ENCODE measurements at places on chromosomes 2 and 18. TPM values are rescaled to one million over a fixed set of nuclear protein-coding genes. Genes with fewer than 3 reads are reported as not detected.

Gene SERPINB11
- not detected for polyA plus RNA-seq

Gene IL1RL1
- not detected for polyA plus RNA-seq

Gene FBXO48
- 0.69 TPM for polyA plus RNA-seq

Gene LYG2
- polyA plus RNA-seq = not detected

Gene CD8A
- 1,018 TPM for polyA plus RNA-seq

Gene LRP2
- not detected for polyA plus RNA-seq

Gene GALNT3
- 1.1 TPM for polyA plus RNA-seq

Gene SERPINB12
- not detected for polyA plus RNA-seq

Gene CRYBA2
- polyA plus RNA-seq = not detected

- peak overlapping the region; percentile 83 for H3K4me3 ChIP-seq
- peaks cover 31% of the 10 kb centered on the region for H3K4me1 ChIP-seq
- no peak for DNase-seq
- H3K27me3 ChIP-seq = no peaks in the 10 kb centered on the region
- peak overlapping the region; percentile 96 for H3K27ac ChIP-seq
Measured at GRCh38 chr2:7057865-7058400, 140.7 kb downstream of the RNF144A start.

- no peaks in the 10 kb centered on the region for H3K36me3 ChIP-seq
- peaks cover 15% of the 10 kb centered on the region for H3K4me1 ChIP-seq
- no peak for DNase-seq
- H3K27ac ChIP-seq = no peak overlapping the region
Measured at GRCh38 chr2:231683292-231684235, 24.8 kb upstream of the PTMA start.

- peaks cover 32% of the 10 kb centered on the region for H3K4me1 ChIP-seq
- no peaks in the 10 kb centered on the region for H3K27me3 ChIP-seq
- peak overlapping the region; percentile 83 for H3K27ac ChIP-seq
- no peak overlapping the region for H3K4me3 ChIP-seq
- DNase-seq = no peak
Measured at GRCh38 chr2:172438741-172439508, 11.5 kb downstream of the ITGA6 start.

DNA sequence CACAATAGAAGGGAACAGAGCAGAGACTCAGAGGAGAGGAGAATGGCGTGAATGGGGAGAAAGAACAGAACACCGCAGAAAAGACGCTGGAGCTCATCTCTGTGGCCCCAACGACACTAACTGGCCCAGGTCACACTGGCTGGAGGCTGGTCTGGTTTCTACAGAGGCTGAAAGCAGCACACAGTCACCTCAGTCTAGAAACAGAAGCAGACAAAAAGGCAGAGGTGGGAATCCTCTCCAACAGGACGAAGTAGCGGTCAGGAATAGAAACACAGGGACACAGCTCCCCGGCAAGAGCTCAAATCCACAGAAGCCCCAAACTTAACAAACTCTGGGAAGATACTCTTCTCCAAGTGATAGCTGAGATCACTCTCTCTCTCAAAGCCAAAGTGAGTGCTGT is 9.2 kb downstream of the SLC66A2 start:
- H3K27me3 ChIP-seq = no peaks in the 10 kb centered on the region
- no peak overlapping the region for H3K4me3 ChIP-seq
- DNase-seq = no peak
- peaks cover 62% of the 10 kb centered on the region for H3K36me3 ChIP-seq
- no peak overlapping the region for H3K27ac ChIP-seq

- no peaks in the 10 kb centered on the region for H3K36me3 ChIP-seq
- peaks cover 7% of the 10 kb centered on the region for H3K4me1 ChIP-seq
- H3K4me3 ChIP-seq = no peak overlapping the region
- H3K27me3 ChIP-seq = no peaks in the 10 kb centered on the region
- no peak for DNase-seq
Measured at GRCh38 chr2:177164131-177164530, 48.5 kb upstream of the HNRNPA3 start.

DNA sequence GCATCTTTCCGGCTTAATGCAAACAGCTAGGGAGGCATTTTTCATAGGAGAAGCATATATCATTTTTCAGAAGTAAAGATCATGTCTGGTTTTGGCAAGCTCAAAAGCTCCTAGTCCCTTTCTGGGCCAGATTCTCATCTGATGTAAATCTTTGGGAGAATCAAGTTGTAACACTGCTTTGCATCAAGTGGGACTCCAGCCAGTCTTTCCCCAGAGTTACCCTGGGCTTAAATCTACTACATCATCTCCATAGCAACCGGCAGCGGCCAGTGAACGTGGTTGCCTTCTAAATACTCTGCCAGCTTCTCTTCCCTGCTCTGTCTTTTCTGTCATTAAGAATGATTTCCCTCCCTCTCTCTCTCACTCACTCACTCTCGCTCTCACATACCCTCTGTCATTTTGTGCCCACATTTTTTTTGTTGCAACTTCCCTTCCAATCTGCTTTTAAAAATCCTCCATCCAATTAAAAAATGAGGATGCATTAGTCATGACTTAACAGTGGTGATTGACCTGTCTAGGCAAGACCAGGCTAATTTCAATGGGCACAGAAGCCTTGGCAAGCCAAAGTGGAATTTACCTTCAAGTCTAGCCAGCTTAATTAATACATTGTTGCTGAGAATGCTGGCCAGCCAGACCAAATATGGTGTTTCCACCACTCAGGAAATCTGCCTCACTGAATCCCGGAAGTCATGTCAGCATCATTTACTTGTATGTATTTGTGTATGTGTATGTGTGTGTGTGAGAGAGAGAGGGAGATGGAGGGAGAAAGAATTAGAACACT is 93.0 kb downstream of the NRP2 start:
- no peak overlapping the region for H3K27ac ChIP-seq
- no peak for DNase-seq
- H3K36me3 ChIP-seq = no peaks in the 10 kb centered on the region

- H3K4me1 ChIP-seq = no peaks in the 10 kb centered on the region
- H3K36me3 ChIP-seq = no peaks in the 10 kb centered on the region
- no peak overlapping the region for H3K27ac ChIP-seq
- no peak overlapping the region for H3K4me3 ChIP-seq
- no peaks in the 10 kb centered on the region for H3K27me3 ChIP-seq
- DNase-seq = no peak
Measured at GRCh38 chr2:28487258-28487657, 8.6 kb upstream of the PLB1 start.

DNA sequence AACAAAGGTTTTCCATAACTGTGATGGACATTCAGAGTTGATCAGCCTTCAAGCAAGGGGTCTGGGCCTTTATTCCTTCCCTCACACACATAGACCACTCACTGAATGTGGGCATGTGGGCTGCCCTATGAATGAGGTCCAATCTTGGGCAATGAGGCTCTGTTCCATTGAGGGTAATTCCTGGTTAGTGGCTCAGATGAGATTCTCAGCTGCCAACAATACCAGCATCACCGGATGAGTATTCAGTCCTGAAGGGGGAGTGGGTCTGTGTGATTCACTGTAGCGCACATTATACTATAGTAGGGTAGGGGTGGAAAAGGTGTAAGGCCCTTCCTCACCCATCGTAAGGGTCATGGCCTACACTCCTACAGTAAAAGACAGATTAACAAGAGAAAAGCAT is 9.9 kb upstream of the PARD3B start:
- peaks cover 1% of the 10 kb centered on the region for H3K27me3 ChIP-seq
- DNase-seq = no peak
- H3K36me3 ChIP-seq = no peaks in the 10 kb centered on the region
- no peak overlapping the region for H3K4me3 ChIP-seq

All from naive thymus-derived CD8-positive, alpha-beta T cell (primary cell).